Stimulated activated CD4-positive, alpha-beta T cell treated with anti-CD3 and anti-CD28 coated beads, Interleukin-4, amount 100 ng/mL, for 1 hour (primary cell): ENCODE measurements at places on chromosomes 1 and 21.
A peak's percentile ranks its signal among the peaks of the same experiment; 100 is the strongest.

DNA sequence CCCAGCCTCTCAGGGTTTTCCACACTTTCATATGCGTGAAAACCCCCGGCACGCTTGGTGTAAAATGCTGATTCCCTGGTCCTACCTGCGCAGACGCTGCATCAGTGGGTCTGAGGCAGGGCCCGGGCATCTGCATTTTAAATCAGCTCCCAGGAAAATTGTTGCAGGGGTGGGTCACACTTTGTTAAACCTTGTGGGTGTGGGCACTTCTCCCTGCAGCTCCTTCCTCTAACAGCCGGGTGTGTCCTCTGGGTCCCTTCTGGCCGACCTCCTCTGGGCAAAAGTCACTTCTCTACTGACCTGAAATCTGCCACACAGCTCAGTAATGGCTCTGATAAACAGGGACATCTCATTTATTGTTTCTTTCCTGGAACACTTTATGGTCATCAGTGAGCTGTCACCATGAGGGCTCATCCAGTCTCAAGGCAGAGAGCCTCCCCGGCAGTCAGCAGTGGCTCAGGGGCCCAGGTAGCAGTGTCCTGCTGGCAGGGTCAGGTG lies 52.8 kb upstream of the TMPRSS2 start:
- DNase-seq, result no peak

DNA sequence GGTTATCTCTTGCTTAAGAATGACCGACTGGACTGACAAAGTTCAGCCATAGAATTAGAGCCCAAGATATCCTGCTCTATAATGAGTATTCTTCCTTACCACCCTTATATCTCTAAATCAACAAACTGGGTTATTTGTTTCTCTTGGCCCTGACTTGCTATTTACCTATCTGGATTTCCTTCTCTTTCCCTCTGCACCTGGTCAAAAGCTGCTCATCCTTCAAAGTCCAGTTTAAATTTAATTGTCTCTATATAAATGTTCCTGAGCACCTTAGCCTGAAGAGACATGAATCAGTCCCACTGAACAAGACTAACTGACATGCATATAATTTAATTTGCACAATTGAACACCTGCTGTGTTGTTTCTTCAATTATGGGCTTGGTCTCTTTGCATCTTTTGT lies 127.1 kb upstream of the KCNJ15 start:
- DNase-seq, result no peak

- DNase-seq, result peak; percentile 49
These were observed 185.8 kb downstream of the MRPL39 start for GRCh38 chr21:25421321-25422028.

DNA sequence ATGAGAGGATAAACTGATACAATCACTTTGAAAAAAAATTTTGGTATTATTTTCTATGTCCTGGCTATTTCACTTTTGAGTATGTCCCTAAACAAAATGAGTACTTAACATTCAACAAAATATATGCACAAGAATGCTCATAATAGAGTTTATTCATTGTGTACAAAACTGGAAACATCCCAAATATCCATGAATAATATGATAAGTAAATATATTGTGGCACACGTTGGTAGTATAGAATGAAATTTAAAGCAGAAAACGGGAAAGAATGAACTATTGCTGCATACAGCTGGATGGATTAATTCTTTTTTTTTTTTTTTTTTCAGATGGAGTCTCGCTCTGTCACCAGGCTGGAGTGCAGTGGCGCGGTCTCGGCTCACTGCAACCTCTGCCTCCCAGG lies 725.2 kb downstream of the LTN1 start:
- no peak for DNase-seq

GRCh38 chr1:101723415-101723814 lies 273.3 kb downstream of the OLFM3 start:
- DNase-seq, result no peak

DNA sequence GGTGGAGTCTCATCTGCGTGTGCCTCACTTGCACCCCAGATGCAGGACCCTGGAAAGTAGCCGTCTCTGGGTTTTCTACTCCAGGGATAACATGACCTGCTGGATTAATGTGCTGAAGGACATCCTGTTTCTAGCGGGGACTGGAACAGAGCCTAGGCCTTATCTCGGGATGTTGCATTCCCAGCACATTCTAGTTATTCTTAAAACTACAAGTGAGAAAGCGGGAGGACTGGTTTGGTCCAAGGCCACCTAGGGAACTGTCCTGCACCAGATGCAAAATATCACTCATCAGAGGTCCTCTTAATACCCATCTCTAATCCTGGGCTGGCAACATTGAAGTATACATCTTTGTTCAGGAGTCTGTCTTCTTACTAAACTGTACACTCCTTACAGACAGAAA lies 179.9 kb downstream of the ZC3H11B start:
- DNase-seq, result no peak

- DNase-seq, result no peak
These were observed 374.7 kb downstream of the COL11A1 start for GRCh38 chr1:102733491-102734236.

- no peak for DNase-seq
These were observed 122.6 kb downstream of the NTNG1 start for GRCh38 chr1:107263291-107263915.

DNA sequence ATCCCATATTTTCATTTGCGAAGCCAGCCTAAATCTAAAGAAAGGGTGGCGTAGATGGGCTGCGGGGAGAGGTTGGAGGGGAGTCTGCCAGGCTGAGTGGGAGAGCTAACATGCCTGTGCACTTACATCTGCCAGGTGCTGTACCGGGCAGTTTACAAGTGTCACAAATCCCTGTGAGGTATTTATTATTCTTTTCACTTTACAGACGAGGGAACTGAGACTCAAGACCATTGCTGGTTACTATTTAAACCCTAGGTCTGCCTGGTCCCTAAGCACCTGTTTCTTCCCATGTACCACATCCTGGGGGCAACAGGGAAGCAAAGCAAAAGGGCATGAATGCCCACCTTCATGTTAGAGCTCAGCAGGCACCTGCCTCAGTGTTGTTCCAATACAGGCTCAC lies 19.4 kb upstream of the EFNA1 start:
- no peak for DNase-seq
